Fibroblast of pulmonary artery (primary cell): ENCODE measurements at places on chromosomes 2 and 18.

DNA sequence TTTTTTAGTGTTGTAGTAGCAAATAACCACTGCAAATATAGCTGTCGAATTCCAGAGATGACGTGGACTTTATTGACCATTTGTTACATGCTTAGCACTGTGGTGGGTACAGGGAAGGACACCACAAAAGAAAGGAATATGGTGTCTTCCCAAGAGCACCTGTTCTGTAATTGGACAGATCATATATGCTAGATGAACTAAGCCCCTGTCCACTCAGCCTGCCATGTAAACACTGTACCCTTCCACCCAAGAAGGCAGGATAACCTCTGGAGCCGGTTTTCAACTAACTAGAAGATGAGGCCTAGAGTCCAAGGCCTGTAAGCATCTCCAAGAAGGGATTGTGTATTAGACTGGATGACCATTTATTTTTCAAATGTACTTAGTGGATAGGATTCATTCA is 44.1 kb downstream of the COX7A2L start:
- DNase-seq = no peak

DNA sequence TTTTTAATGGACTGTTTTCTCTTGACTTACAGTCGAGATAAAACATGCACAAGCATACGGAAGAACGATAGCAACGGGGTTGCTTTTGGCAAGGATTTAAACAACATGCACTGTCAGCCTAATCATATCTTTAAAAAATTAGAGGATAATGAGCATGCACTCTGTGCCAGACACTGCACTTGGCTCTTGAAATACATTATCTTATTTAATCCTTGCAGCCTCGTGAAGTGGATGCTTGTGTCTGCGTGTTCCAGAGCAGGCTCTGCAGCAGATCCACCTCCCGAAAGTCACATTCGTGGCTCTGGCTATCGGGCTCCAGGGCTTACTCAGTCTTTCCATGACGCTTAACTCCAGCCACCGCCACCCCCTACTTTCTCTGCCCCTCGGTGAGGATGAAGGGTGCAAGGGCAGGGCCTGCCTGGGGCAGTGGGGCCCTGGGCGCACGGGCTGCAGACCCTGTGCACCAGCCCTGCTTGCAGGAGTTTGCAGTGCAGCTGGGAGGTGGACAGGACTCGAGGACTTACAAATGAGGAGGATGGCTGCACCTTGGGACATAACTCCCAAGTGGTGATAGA is 61.7 kb downstream of the ACKR3 start:
- peak; percentile 2 for DNase-seq

DNA sequence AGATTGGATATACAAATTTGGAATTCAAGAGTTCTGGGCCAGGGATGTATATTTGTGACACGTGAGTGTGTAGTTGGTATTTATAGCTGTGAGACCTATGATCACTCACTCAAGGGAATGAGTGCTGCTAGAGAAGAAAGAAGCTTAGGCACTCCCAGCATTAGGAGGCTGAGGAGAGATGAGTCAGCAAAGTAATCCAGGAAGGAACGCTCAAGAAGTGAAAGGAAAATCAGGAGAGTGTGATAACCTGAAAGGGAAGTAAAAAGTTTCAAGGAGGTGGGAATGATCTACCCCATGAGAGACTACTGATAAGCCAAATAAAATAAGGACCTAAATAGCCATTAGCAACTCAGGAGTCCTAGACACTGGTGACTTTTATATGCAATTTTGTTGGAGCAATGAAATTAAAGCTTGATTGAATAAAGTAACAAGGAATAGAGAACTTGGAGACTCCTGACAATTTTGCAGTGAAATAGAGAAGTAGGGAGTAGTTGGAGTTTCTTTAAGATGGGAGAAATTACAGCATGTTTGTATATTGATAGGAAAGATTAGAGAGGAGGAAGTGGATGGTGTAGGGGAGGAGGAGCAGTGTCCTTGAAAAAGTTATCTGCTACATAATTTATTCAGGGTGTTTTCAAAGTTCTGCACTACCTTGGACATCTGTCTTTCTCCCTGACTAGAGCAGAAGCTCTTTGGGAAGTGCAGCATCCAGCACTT is 89.9 kb downstream of the UBE2E3 start:
- peak; percentile 69 for DNase-seq

DNA sequence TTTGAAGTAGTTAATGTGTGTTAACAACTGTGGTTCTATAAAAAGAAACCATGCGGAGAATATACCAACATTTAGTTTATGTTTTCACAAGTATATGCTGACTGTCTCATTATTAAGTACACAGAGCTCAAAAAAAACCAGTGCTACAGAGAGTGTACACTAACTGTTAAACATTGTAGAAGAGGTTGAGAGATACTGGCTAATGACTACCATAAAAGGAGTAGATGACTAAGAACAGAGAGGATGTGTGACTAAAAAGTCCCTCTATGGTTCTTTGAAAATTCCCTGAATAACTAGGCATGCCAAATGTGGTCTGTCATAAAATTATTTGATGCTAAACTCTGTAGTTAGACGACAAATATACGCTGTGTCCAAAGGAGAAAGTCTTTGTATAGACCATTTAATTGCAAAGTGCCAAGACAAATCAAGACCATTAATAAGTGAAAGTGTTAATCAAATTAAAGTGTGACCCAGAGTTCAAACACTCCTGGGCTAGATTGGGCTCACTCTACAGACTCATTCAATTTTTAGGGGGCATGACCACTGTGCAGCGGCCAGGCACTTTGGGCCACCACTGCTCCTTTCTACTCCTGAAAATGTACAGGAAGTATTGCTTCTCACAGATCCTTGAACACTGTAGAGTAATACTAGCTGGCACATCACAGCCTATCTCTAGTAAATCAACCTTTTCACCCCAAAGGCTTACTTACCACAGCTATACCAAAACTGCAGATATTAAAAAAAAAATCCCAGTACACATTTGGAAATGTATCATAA is 45.1 kb upstream of the SERTAD2 start:
- DNase-seq = peak; percentile 82

DNA sequence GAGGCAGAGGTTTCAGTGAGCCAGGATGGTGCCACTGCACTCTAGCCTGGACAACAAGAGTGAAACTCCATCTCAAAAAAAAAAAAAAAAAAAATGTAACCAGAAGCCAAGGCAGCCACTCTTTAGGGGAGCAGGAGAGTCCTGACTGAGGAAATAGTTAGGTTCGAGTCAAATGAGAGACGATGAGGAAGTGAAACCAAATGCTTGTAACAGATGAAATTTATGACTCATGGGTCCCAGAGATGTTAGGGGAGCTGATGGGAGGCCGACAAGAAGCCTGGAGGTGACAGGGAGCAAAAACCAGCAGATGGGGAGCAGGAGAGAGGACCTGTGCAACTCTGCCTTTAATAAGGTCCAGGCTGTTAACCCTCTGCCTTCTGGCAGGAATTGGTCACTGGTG is 756.1 kb upstream of the DDX18 start:
- DNase-seq = no peak

- peak; percentile 50 for DNase-seq
Measured at GRCh38 chr18:57353940-57354461, 1.6 kb downstream of the ST8SIA3 start.

GRCh38 chr2:128366713-128367511 is 48.2 kb upstream of the HS6ST1 start:
- no peak for DNase-seq

GRCh38 chr2:43906448-43907109 is 67.8 kb downstream of the ABCG8 start:
- no peak for DNase-seq

DNA sequence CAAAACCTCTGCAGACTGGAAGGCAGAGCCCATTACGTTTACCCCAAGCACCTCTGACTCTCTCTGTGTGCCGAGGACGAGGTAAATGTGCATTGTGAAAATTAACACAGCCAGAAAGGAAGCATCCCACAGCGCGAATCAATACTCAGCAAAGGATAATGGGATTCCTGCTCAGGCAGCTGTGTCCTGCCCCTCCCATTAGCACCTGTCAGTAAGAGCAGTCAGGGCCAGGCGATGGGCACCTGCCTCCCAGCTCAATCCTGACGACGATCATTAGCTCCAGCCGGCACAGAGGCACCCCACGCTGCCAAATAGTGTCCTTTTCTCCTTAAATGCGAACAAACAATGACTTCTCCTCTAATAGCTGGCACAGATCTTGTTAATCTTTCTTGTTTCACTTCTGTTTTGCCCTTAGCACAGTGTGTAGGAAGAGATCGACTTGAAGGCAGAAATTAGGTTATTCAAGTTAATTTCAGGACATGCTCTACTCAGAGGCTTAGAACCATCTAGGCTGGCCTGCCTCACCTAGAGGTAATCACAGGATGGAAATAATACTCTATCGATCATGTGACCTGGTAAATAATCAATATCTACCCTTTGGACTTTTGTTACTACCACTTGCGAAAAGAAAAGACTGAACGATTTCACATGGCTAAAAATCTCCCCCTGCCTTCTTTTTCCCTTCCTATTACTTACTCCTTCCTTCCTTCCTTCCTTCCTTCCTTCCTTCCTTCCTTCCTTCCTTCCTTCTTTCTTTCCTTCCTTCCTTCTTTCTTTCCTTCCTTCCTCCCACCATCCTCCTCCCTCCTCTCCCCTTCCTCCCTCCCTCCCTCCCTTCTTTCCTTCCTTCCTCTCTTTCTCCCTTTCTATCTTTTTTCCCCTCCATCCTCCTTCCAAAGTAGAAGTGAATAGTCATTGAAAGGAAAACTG is 487.9 kb upstream of the ID2 start:
- DNase-seq = no peak

DNA sequence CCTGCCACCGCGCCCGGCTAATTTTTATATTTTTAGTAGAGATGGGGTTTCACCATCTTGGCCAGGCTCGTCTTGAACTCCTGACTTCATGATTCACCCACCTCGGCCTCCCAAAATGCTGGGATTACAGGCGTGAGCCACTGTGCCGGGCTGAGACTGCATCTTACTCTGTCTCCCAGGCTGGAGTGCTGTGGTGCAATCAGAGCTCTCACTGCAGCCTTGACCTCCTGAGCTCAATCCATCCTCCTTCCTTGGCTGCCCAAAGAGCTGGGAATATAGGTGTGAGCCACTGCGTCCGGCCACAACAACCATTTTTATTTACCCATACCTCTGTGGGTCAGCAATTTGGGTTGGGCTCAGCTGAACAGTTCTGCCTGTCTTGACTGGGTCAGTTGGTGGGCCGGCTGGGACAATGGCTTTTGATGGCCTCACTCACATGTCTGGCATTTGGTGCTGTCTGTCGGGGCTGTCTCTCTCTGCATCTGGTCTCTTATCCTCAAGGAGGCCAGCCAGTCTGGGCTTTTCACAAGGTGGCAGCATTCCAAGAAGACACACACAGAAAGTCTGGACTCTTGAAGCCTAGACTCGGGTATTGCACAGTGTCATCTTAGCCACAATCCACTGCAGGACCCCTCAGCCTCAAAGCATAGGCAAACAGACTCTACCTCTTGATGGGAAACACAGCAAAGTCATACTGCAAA is 116.8 kb upstream of the GATA6 start:
- DNase-seq = no peak

DNA sequence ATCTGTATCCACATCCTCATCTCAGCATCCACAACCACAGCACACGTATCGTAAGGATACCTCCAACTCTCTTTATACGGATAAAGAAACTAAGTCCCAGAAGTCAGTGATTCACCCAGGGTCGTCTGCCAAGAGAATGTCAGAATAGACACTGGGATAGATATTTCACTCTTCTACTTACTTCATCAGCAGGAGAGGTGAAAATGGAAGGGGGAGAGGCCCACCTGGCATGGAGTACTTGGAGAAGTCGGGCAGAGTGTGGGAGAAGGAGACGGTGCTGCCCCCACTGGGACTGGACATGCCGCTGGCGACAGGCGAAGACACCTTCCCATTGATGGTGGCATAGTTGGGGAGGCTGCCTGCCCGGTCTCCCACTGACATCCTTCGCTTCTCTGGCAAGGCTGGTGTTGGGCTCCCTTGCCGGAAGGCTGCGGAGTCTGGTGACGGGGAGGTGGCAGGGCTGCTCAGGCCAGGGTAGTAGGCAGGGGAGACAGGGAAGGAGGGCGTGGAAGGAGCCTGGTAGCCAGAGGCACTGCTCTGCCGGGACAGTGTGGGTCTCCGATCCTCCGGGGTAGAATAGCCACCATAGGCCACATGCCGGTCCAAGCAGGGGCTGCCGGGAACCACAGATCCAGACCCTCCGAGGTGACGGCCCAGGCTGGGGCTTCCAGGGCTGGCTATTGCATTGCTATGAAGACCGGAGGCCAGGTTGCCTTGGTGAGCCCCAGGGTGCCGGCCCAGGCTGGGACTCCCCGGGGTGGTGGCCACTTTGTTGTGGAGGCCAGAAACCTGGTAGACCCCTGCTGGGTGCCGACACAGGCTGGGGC is 185.1 kb downstream of the TNS1 start:
- DNase-seq = no peak

DNA sequence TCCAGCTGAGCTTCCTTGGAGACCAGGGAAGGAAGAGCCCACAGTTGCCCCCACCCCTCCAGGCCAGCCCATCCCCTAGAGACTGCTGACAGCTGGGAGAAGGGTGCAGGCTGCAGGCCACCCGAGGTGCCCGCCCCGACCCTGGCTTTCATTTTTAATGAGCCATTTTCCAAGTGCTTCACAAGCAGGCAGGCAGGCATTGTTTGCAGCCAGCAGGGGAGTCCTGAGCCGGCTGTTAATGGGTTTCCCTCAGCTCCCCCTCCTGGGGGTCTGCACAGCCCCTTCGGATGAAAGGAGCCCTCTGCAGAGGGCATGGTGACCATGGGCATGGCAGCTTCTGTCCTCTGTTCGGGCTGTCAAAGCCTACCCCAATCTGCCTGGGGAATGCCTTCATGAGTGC is 94.5 kb downstream of the ZBTB7C start:
- DNase-seq = no peak

- DNase-seq = no peak
Measured at GRCh38 chr18:68569936-68570335, 145.0 kb downstream of the TMX3 start.

DNA sequence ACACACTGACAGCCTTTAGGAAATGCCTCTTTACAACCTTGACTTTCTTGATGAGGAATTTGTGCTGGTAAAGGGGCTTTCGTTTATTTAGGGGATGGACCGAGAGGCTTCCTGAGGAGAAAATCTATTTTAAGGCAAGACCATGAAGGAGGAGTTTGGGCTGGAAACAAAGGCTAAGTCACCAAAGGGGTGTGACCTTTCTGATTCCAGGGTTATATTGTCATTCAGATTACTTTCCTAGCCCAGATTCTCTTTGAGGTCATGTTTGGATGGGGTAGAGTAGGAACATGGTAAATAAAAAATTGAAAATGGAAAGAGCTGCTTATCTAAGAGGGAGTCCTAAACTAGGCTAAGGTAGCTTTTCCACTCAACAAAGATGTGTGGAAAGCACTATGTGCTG is 77.1 kb upstream of the UGP2 start:
- DNase-seq = no peak
